ENCODE measurements at places on chromosomes 4 and X.

- DNase-seq, result no peak
These were observed 124.1 kb upstream of the MAB21L2 start for GRCh38 chr4:150457802-150458201.

GRCh38 chrX:1407035-1407434 lies 15.1 kb upstream of the SLC25A6 start:
- no peak for DNase-seq

DNA sequence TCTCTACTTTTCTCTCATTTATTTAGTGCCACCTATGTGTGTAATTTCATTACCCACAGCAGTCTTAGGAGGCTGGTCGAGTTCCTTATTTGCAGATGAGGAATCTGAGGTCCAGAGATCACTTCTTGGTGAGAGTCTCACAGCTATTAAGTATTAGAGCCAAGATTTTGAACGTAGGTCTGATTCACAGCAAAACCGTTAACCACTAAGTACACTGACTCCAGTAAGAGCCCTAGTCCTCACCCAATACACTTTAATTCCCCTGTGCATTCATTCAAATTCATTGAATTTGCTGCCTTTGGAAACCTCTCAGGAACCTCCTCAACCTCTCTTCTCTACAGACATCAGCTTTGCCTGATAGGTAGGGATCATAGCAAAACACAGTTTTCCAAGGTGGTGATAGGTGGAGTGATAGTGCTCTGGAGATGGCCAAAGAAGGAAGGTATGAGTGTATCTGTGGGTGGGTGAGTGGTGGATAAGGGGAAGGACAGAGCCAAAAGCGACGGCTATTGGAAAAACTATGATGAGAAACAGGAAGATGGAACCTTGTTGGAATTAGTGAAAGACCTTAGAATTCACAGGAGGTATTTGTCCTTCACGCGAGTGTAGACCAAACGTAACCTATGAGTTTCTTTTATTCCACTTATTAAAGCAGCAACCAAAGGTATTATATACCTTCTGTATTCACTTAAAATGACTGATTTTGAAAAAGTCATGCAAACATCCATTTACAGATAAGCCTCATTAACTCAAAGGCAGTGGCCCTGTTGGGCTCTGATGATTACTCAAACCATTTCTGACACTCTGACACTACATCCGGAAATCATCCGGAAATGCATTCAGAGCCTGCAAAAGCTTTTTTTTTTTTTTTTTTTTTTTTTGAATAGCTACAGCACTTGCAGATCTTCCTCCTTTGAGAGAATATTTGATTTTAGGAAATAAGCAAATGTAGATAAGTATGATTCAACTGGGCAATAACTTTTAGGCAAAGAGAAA lies 6.3 kb downstream of the FMR1 start:
- DNase-seq, result no peak

GRCh38 chr4:87620491-87620890 lies 12.2 kb downstream of the DSPP start:
- DNase-seq, result no peak

- DNase-seq, result no peak
These were observed 150.3 kb downstream of the MSL3 start for GRCh38 chrX:11908371-11908770.
